ENCODE measurements at places on chromosomes 7 and 10.

- no peak for DNase-seq
Measured at GRCh38 chr7:105935250-105935649, 27.8 kb upstream of the CDHR3 start.

- DNase-seq, result no peak
Measured at GRCh38 chr7:101832205-101832631, 14.8 kb downstream of the CUX1 start.

- no peak for DNase-seq
Measured at GRCh38 chr7:25726781-25727311, 425.2 kb upstream of the NFE2L3 start.

- no peak for DNase-seq
Measured at GRCh38 chr10:11869743-11870460, 46.7 kb downstream of the PROSER2 start.

- no peak for DNase-seq
Measured at GRCh38 chr7:41466760-41467384, 236.0 kb downstream of the INHBA start.

- no peak for DNase-seq
Measured at GRCh38 chr10:31677195-31678138, 251.2 kb downstream of the ARHGAP12 start.

- DNase-seq, result no peak
Measured at GRCh38 chr10:57955076-57955475, 312.6 kb downstream of the IPMK start.

- peak; percentile 61 for DNase-seq
Measured at GRCh38 chr10:15856328-15857015, 3.8 kb downstream of the MINDY3 start.

DNA sequence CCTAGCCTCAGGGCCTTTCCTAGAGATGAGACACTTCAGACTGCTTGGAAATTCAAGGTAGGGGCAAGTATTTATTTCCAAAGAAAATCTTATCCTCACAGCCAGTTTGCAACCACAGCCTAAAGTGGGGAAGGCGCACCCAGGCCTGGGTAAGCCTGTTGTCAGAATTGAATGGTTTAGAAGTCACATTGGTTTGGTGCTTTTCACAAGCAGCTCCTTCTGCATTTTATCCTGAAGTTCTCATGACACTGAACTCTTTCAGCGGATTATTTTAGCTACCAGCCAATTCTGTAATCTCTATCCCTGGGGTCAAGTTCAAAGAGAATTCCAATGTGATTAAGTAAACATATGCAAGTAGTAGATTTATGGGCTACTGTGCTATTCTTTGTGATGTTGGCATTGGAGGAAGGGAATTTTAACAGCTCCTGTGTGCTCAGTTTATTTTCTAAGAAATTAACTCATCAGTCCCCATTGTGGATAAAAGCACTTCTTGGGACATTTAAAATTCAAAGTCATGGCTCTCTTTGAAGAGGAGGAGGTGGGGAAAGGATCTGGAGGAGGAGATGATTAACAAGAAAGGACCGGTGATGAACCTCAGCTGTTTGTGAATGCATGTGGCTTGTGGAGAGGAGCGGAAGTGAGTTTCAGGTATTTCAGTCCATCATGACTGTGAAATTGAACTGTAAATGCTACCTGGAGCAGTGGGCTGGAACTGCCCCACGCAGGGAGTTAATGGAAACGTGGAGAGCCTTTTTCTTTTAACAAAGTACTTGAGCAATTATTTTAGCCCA, 90.2 kb upstream of the CACUL1 start:
- no peak for DNase-seq

- DNase-seq, result no peak
Measured at GRCh38 chr7:129776362-129776722, 164.8 kb downstream of the NRF1 start.

GRCh38 chr7:111308691-111309090, 217.8 kb downstream of the LRRN3 start:
- DNase-seq, result no peak

GRCh38 chr10:3902054-3902808, 117.2 kb upstream of the KLF6 start:
- DNase-seq, result no peak

GRCh38 chr10:13417459-13418126, 69.5 kb upstream of the SEPHS1 start:
- no peak for DNase-seq

- DNase-seq, result no peak
Measured at GRCh38 chr10:34816501-34817002, 1.5 kb upstream of the PARD3 start.
